GM12878 (cell line): ENCODE measurements at places on chromosomes 13 and 19. TPM values are rescaled to one million over a fixed set of nuclear protein-coding genes. Genes with fewer than 3 reads are reported as not detected.

Gene DAND5
- polyA plus RNA-seq = 0.10 and 0.11 TPM in 2 replicates

Gene FAAP24
- polyA plus RNA-seq = 10.1 and 12.6 TPM in 2 replicates

Gene ADGRE3
- polyA plus RNA-seq = 0.10 TPM in 1 of 2 replicates, not detected in the other

Gene CEACAM16
- polyA plus RNA-seq = not detected in 2 replicates

Gene ZNF180
- polyA plus RNA-seq = 5.5 and 7.6 TPM in 2 replicates
